ENCODE measurements at places on chromosomes 13 and 19.

DNA sequence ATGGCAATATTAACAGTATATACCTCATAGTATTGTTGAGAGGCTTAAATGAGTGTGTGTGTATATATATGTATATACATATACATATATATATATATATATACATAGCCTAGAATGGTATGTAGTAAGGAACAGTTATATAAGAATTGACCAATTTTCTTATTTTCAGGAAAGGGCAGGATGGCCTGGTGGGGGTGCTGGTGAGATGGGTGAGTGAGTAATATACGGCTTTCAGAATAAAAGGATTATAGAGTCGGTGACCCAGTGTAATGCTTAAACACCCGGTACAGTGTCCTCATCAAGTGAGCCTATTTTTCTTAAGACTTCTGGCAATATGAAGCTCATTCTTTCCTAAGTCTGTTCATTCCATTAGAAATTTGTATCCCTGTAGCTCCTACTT, 11.7 kb upstream of the FAM216B start:
- no peak for DNase-seq

- no peak for DNase-seq
Measured at GRCh38 chr13:113828282-113828825, 35.5 kb downstream of the GAS6 start.

DNA sequence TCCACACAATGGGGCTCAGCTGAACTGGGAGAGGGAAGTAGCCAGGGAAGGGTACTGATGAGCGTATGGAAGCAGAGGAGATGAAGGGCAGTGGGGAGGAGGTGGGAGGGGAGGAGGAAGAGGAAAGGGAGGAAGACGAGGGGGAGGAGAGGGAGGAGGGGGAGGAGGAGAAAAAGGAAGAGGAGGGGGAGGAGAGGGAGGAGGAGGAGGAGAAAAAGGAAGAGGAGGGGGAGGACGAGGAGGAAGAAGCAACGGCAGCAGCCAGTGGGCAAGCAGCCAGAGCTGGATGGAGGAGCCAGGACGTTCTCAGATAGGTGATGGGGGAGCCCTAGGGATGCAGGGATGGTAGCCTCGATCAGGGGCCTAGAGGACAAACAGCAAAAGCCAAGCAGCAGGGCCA, 5.6 kb downstream of the CERS4 start:
- DNase-seq: no peak

- no peak for DNase-seq
Measured at GRCh38 chr19:1237754-1238368, at the start of gene CBARP. TSS of gene CBARP (minus strand) at chr19:1238005. CDS start at chr19:1236100, 1,905 bp downstream.

- DNase-seq: no peak
Measured at GRCh38 chr19:8566855-8567254, 10.4 kb downstream of the MYO1F start.

- no peak for DNase-seq
Measured at GRCh38 chr13:26024558-26024957, 27.3 kb downstream of the SHISA2 start.

- DNase-seq: peak; percentile 34
Measured at GRCh38 chr19:10095948-10096614, 6.4 kb downstream of the ANGPTL6 start.

DNA sequence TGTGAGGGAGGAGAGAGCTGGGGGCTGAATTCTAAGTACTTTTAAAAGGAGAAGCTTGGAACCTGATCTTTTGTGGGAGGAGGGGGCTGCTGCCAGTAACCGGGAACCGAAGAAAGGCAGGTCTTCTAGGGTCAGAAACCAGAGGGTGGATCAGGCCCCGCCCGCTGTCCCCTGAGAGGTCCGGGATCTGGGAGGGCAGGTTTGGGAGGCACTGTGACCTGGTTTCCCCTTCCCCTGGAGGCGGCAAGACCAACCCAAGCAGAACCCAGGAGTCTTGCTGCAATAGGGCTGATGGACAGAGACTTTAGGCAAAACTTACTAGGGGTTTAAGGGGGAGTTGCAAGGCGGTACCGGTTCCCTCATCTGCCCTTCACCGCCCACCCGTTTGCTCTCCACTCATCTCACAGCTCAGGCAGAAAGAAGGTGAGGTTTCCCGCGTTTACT, 707 bp upstream of the KLK8 start:
- no peak for DNase-seq

DNA sequence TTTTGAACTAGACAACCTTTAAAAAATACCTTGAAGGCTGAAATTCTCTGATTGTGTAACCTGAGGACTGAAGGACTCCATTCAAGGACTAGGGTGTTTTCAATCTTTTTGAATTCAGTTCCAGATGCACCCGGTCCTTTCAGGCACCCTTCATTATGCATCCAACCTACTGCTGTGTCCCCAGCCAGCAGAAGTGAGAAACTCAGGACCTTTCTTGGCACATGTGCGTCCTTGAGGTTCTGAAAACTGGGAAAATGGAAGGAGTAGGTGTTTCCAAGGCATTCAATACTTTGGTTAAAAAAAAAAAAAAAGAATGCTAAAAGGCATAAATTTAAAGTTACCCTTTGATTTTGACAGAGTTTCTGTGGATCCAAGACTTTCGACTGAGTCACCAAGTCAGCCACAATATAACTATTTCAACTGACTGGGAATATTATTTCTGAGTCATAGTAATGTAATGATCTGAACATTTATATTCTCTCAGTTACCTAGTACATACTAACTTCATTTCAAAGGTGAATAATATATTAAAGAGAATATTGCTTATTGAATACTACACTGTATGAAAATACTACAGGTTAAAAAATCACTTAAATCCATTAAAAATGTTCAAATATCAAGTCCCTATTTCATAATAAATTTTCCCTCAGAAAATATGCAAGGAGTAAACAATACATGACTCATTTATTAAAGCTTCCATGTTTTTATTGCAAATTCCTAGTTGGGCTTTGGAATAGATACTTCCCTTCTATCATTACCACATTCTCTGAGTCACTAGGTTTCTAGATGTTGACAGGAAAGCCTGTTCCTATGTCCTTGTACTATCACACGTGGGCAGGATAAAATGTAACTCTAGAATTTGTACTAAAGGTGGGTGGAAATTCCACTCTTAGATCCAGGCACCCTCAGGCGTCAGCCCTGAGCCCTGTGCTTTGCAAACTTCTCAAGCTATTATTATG, 2.4 kb upstream of the ITGBL1 start:
- no peak for DNase-seq

- no peak for DNase-seq
Measured at GRCh38 chr13:110500341-110500740, 61.2 kb downstream of the RAB20 start.

GRCh38 chr13:21973437-21974125, 302.7 kb downstream of the FGF9 start:
- DNase-seq: no peak

- DNase-seq: no peak
Measured at GRCh38 chr19:38537071-38537936, 80.4 kb downstream of the MAP4K1 start.

GRCh38 chr19:7730286-7731217, 1.4 kb downstream of the CLEC4G start:
- no peak for DNase-seq
